ENCODE measurements at places on chromosomes 13 and 19.

DNA sequence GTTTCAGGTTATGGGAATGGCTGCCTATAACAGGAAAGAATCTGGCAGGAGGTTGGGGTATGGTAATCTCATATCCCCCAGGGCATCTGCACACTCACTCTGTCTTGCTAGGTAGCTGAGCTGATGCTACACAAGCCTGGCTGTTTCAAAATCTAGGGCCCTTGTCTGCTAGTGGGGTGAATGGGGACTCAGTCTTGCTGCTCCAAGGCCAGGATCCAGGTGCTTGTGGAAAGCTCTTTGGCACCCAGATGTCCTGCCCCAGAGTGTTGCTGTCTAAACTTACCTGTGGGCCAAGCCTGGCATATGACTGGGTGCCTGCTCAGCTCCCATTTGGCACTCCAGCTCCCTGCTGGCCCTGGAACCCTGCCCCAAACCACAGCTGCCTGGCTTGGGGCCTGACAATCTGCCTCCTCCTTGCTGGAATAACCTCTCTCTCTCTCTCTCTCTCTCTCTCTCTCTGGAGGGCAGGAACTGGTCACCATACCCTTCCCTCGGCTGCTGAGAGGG is 158.1 kb upstream of the TSC22D1 start:
- peak; percentile 36 for DNase-seq

DNA sequence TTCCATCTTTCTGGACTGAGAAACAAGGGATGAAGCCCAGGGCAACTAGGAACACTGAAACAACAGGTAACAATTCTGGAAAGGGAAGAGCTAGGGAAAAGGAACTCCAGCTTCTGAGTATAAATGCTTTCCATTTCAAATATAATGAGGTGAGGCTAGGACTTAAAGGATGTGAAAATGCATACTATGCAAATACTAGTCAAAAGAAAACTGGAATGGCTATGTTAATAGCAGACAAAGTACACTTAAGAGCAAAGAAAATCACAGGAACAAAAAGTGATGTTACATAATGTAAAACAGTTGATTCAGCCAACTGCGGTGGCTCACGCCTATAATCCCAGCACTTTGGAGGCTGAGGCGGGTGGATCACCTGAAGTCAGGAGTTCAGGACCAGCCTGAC is 6.2 kb downstream of the SIGLEC14 start:
- DNase-seq, result no peak

DNA sequence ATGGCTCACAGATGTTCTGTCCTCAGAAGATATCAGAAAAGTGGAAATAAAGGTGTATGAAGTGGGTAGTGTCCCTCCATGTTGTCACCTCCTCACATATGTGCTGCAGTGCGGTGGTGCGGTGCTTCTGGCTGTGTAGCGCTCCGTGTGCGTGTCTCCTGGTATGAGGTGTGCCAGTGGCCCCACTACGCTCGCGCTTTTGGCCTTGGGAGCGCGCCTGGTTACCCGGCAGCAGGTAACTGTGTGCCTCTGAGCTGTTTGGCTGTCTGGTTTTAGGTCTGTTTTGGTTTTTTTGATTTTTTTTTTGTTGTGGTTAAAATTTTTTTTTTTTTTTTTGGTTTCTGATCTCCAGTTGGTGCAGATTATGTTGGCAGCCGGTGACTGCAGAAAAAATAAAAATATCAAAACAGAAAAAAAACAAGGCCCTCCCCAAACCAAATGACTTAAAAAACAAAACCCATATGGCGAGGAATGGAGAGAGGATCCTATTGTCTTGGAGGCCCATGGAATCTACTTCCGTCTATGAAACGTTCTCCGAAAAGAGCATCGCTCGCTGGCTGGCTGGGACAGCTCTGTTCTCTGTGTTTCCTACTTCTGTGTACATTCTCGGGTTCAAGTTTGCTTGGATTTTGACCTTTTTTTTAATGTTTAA is 7.9 kb downstream of the HNRNPL start:
- no peak for DNase-seq

- DNase-seq, result no peak
Observed at GRCh38 chr19:55259540-55260210, 858 bp upstream of the PPP6R1 start.

- DNase-seq, result no peak
Observed at GRCh38 chr13:72686766-72687165, 40.7 kb downstream of the MZT1 start.

GRCh38 chr13:23797276-23797903 is 91.8 kb downstream of the MIPEP start:
- DNase-seq, result no peak

DNA sequence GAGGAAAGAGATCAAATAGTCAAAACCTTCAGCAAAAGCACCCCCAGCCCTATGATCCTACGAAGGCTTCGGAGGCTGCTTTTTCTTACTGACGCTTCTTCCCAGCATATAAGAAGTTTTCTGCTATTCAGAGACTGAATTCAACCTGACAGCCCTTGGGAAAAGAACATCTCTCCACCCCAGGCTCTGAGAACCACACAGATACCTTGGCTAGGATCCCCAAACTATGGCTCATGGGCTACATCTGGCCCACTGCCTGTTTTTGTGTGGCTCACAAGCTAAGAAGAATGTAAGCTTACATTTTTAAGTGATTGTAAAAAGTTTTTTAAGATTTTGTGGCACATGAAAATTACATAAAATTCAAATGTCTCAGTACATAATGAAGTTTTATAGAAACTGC is 3.0 kb downstream of the SLC15A1 start:
- DNase-seq, result peak; percentile 74

DNA sequence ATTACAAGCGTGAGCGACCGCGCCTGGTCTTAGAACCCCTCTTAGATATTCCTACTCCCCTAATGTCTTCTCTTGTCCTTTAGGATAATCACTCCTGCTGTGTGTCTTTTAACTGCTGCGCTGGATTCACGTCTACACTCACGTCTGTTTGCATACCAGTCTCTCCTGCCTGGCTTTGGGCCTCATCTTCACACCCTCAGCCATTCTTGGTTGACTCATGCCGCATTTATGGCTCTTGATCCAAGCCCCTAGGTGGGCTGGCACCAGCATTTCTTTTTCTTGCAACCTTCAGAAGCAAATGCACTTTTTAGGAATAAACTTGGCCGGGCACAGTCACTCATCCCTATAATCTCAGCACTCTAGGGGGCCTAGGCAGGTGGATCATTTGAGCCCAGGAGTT is 22.7 kb downstream of the MYO9B start:
- no peak for DNase-seq

DNA sequence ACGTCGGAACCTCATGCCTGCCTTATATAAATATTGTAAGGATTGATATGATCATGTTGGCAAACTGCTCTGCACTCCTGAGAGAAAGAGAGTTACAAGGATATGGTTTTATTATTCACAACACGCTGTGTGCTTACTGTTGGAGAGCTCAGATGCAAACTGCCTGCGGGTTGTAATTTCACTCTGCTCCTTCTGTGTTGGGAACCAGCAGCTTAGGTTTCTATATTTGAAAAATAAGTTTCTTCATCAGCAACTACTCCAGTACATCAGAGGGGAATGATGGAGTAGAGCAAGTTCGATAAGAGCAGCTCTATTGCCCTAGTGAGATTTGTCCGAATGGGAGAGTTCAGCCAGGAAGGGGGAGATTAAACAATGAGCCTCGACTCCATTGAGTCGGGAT is 106.9 kb upstream of the UBL3 start:
- no peak for DNase-seq

DNA sequence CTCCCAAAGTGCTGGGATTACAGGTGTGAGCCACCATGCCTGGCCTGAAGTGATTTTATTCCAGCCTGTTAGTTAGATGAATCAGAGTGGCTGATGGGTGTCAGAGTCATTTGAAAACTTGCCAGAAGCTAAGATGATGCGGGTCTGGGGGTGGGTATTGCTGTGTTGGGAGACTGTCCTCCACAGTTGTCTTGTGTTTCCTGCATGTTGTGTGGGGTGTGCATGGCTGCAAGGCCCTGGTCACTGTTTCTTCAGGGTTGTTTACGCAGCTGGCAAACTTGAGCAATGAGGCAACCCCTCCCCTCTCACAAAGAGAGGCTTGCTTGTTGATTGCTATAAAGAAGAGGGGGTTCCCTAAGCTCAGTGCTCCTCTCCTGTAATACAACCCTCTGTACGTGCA is 71.8 kb downstream of the TRPM4 start:
- no peak for DNase-seq

- no peak for DNase-seq
Observed at GRCh38 chr13:104057861-104058260, 991.6 kb upstream of the SLC10A2 start.

GRCh38 chr19:330503-330902 is 14.1 kb downstream of the MIER2 start:
- DNase-seq, result no peak

GRCh38 chr13:85896516-85897450 is 97.6 kb upstream of the SLITRK6 start:
- no peak for DNase-seq

- no peak for DNase-seq
Observed at GRCh38 chr19:7303470-7303869, 9.3 kb upstream of the INSR start.

DNA sequence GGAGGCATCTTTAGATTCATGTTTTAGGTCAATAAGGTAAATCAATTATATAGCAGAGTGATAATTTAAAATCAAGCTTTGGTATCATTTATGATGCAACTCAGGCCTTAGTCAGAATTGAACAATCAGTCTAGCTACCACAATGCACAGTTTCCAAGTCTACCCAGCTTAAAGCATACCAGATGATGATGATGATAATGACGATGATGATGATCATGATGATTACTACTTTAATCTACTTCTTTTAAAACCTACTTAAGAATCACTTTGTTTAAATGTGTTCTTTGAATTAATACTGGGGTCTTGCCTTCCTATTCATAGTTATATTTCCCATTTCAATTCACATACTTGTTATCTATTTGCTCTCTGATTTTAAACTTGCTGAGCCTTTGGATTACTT is 1872.7 kb downstream of the OLFM4 start:
- DNase-seq, result no peak
